ENCODE measurements at places on chromosomes 2 and 18.
A peak's percentile ranks its signal among the peaks of the same experiment; 100 is the strongest.

DNA sequence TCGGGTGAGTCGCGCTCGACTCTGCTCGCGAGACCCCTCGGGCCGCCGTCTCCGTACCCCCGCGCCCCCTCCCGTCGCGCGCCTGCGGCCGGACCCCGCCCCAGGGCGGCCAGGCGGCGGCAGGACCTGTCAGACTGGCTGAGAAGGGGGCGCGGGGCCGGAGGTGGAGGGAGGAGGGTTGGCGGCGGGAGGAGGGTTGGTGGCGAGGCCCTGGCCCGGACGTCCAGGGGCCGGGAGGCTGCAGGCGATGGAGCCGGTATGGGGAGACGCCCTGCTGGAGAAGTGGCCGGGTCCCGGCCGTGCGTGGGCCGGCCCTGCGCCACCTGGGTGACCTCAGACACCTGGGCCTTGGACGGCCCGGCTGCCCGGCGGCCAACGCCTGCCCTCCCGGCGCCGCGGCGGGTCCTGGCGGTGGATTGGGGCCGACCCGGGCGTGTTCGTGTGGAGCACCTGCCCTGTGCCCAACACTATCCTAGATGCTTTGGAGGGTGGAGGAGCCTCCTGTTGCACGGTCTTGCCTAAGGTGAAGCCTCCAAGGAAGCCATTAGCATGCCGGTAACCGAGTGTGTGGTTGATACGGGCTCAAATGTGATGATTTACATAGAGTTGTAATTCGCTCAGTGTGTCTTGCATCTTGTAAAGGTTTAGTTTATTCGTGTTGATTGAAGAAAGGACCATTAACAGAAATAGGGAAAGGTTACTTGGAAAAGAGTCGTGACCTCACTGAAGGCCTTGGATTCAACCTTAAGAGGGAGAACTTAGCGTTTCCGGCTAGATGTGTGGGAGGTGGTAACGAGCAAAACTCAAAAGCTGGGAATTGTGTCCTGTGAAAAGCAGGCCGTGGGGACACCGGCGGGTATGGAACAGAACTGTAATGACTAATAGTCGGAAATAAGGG, 550 bp downstream of the MYL12B start:
- DNase-seq: peak; percentile 18

GRCh38 chr18:24306201-24306600, 91.4 kb downstream of the OSBPL1A start:
- no peak for DNase-seq

DNA sequence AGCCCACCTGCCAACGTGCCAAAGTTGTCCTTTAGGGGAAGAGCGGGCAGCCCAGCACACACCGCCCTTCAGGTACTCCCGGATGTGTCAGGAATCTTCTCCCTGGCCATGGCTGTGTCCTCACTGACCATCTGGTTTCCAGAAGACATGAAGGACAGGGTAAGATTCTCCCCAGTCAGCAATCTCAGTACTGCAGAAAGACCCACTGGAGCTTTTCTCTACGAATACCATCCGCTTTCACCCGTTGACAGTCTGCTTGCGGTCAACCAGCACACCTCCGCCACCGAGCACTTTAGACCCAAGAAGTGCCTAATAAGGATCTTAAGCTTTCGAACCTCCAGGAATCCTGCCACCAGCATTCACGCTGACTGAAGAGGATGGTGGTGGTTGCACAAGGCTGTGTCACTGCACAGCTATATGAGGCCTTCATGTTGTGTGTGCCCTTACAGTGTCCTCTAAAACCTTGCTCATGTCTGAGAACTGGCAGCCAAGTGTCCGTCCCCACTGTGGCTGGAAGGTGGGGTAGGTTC, 42.7 kb upstream of the ITM2C start:
- DNase-seq: no peak

DNA sequence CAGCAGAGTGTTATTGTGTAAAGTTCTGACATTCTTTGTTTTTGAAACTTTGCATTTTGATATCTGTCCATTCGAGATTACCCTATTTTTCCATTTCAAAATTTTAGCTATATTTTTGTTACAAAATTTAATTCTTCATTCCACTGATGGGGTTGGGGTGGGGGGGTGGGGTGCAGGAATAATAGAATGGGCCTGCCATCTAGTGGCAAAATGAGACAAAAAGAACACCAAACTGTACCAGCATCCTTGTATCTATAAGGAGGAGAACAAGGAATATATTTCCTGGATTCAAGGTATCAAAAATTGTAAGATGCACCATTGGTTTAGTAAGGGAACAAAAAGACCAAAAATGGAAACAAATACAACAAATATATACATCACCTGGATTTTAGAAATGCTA, 27.9 kb upstream of the TTR start:
- no peak for DNase-seq

DNA sequence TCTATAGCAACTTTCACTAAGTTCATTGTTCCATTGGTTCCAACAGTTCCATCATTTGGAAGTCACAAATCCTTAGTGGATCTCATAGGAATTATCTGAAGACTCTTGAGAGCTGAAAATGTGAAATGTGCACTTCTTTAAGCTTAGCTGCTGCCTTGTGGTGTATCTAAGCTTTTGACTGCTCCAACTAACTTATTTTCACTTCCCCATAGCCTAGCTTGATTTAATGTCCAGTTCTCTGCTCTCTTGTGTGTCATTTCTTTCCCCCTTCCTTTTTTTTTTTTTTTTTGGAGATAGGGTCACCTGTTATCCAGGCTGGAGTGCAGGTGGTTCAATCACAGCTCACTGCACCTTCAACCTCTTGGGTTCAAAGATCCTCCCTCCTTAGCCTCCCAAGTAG, 34.9 kb upstream of the CD302 start:
- DNase-seq: no peak

DNA sequence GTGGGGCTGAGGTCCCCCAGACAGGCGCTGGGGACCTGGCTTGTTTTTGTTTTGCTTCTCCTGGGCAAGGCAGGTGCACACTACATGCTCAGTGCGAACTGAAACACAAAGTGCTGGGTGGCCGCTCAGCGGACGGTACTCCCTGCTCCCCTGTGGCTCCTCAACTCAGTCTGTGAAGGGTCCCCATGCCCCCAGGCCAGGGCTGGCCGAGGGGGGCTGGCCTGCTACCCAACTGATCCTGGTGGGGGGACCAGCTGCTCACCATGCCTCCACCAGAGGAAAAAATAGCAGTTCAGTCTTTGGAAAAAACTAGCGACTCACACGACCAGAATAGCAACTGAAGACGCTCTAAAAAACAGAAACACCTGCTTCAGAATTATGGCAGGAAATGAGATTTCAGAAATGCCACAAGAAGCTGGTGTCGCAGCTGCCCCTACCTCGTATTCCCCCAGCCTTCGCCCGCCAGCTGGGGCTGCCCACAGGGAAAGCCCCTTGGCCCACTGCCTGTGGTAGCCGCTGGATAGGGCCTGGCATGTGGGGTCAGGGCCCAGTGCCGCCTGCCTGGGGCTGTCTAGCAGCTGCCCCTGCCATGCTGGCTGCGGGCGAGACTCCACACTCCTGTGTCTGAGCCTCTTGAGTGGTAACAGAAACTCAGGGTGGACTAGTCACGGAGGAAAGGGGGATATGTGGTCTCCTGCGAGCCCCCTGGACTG, 43.7 kb downstream of the MEX3C start:
- peak; percentile 21 for DNase-seq

DNA sequence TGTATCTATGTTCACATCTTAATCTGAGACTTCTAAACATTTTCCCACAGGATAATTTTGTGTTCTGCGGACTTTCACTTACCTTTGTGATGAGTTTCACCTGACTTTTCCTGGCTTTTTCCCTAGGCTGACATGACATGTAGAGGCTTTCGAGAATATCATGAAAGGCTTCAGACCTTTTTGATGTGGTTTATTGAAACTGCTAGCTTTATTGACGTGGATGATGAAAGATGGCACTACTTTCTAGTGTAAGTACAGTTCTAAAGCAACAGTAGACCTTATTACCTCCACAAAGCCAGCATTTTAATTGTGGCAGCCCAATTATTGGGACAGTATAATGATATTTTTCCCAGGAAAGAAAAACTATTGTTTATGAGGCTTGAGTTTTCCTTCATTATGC, 34.1 kb upstream of the METAP1D start:
- DNase-seq: no peak

DNA sequence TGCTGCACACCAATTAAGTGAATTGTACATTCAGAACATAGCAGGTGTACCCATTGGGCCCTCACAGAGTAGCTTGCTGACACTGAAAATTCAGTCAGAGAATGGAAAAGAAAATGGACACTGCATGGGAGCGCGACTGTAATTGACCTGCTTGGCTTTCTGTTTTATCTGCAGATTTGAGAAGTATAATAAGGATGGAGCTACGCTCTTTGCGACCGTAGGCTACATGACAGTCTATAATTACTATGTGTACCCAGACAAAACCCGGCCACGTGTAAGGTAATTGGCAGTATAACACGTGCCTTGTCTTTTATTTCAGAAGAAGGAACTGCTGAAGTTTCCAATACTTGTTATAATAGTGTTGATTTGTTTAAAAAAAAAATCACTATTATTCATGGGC, 33.5 kb upstream of the METAP1D start:
- no peak for DNase-seq

DNA sequence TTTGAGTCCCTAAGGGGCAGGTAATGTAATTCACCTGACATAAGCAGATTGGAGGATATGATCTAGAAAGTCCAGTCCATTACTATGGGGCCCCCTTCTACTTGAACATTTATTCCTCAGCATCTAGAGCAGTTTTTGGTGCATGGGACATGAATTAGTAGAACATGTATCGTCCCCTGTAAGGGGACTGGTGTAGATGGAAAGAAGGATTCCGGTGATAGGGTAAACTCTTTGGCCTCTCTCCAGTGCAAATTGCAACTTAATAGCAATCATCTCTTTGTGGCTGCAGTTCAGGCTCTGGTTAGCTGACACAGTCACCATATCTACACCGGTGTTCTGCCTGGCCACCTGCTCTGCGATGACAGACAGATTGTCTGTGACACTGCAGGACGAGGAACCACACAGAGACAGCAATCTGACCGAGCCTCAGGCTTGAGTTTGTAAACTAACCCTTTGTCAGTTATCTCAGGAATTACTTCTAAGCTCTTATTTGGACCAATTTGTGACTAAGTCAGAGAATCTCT, 6.4 kb upstream of the SLC8A1 start:
- DNase-seq: no peak

- DNase-seq: no peak
These were observed 30.1 kb downstream of the IMPA2 start for GRCh38 chr18:12011199-12011956.

- DNase-seq: no peak
These were observed 12.6 kb downstream of the NT5DC4 start for GRCh38 chr2:112733456-112733855.

DNA sequence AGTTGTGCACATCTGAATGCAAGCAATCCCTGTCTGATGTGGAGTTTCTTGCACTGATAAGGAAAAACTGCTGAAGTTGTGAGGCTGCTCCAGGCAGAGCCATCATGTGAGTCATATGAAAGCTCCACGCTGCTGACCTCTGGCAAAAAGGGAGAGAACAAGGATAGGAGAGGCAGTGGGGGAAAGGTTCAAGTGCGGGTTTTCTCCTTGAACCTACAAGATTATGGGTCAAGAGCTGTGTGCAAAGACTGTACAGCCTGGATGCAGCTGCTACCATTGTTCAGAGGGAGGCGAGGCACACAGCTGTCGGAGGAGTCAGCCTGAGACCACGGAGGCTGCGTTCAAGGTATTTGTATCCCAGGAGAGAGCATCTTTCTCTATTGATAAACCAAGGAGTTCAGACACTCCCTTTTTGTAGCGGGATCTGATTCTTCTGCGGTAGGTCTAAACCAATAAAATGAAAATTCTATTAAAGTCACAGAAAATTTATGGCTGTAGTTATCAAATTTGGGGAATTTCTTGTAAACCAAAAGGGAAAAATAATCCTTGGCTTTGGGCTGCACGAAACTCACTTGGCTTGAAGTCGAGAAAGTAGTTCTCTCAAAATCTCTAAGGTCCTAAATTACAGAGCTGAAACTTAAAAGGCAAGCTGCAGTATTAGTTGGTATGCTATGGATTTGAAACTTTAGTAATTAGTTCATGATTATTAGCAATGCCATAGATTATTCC, at the start of gene CDK15:
Gene CDK15 (plus strand): TSS at position 96 of the 729 bp plus-strand sequence. CDS start 128 bp downstream, at position 224.
- no peak for DNase-seq

- no peak for DNase-seq
These were observed 665.9 kb downstream of the CBLN2 start for GRCh38 chr18:71878226-71878625.

DNA sequence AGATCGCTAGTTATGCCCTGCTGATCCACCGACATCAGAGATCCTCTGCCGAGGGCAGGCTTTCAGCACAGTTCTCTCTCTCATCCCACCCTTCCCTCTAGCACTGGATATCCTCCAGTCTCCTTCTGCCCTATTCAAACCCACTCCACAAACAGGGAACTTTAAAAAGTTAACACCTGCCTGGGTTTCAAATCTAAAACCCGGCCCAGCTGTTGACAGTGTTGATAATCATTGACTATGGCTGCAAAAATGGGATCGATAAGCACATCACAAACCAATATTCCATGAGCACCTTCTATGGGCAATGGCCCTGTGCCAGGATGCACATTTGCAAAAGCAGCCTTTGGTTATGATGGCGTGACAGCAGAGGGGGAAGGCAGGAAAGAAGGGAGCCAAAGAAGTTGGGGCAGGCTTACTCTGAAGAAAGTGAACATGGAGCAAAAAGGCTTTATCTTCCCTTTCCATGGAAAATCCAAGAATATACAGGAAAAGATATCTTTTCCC, 482.3 kb upstream of the KLHL29 start:
- no peak for DNase-seq

DNA sequence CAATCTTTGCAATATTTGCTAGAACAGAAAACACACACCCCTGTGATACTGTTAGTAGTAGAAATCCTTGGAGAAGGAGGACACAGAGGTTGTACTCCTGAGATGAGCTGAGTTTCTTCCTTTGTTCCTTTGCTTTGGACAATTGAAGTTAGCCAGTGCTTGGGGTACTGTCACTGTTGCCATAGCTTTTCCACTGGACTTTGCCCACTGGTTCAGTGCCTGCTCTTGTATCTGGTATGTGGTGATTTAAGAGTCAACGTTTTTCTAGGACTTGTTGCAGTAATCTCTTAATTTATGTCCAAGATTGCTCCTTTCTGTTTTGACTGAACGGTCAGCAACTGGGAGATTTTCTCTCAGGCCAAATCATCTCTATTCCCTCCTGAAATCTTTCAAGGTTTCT, 26.1 kb upstream of the RAB27B start:
- no peak for DNase-seq

DNA sequence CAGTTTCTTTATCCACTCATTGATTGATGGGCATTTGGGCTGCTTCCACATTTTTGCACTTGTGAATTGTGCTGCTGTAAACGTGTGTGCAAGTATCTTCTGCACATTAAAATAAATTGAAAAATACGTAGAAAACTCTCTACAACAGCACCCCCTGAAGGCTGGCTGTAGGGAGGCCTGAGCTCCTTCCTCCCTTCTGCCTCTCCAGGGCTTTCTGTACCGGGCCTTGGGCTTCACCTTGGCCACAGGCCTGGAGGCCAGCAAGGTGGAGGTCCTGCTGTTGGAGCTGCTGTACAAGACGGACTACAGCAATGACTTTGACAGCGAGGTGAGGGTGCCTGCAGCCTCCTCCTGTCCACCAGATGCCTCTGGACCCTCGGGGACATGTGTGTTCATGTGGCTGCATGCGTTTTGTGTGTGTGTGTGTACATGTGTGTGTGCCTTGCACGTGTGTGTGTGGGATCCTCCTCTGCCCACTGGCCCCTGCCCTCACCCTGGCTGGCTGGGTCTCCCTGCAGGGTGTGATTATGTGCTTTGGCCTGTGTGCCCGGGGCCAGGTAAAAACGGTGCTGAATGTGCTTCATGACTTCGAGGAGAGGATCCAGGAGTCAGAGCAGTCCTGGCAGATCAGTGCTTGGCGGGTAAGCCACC, 29.2 kb downstream of the MROH2A start:
- DNase-seq: no peak

Data from effector memory CD4-positive, alpha-beta T cell (primary cell).